ENCODE measurements at places on chromosomes 12 and 14. TPM values are rescaled to one million over a fixed set of nuclear protein-coding genes. Genes with fewer than 3 reads are reported as not detected.

The ZDHHC22 gene
- total RNA-seq, result not detected

The NFATC4 gene
- total RNA-seq, result 0.10 TPM

The SSPN gene
- 0.10 TPM for total RNA-seq

The PZP gene
- total RNA-seq, result not detected

The ARG2 gene
- 3.3 TPM for total RNA-seq

The CD163L1 gene
- 0.63 TPM for total RNA-seq

The RDH12 gene
- not detected for total RNA-seq

The TMEM30B gene
- total RNA-seq, result 5.8 TPM
